ENCODE measurements at places on chromosomes 13 and 19. TPM values are rescaled to one million over a fixed set of nuclear protein-coding genes. Genes with fewer than 3 reads are reported as not detected.

DNA sequence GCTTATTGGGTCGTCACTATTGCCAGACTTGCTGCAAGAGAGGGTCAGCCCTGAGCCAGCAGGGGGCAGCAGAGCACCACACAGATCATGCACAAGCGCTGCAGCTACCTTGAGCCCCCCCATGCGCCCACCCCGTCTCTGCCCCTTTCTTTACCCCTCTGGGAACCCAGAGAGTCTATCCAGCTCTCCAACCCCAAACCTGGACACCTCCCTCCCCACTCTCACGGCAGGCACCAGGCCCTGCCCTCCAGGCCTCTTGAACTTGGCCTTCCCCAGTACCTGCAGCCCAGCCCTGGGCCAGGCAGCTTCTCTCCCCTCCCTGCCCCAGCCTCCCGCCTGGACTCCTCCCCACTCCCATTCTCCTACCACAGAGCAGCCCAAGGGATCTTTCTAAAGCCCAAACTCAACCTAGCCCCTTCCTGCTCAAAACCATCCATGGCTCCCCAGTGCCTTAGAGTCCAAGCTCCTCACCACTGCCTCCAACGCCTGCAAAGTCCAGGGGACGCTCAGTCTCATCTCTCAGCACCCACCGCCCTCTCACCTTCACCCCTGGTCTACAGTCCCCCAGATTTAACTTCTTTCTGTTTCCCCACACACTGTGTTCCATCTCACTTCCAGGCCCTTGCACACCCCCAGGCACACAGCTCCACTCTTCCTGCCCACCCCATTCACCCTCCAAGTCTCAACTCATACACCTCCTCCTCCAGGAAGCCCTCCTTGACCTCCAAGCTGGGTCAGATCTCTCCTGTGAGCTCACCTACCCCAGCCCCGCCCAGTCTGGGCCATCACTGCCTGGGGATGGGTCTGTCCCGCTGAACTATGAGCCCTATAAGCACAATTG, 9.4 kb upstream of the CEACAM16 start:
- ATAC-seq, result peak; percentile 43

OR7C1 gene
- not detected for total RNA-seq

CLC gene
- total RNA-seq, result not detected

DNA sequence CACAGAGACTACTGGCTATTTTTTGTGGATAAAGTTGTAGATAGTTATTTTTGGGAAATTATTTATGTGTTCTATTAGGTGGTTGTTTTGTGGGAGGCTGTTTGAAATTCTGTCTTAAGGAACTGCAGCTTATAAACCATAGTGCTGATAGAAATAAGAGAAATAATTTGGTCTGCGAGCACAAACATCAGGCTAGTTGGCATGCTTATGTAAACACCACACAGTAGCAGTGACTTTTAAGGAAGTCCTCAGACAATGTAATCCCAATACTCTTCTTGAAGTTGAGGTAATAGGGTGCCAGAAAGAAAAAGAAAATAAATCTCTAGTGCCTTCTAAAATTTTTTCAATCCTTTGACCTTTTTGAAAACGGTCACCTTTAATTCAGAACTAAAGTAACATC, 23.9 kb downstream of the KL start:
- no peak for ATAC-seq

DNA sequence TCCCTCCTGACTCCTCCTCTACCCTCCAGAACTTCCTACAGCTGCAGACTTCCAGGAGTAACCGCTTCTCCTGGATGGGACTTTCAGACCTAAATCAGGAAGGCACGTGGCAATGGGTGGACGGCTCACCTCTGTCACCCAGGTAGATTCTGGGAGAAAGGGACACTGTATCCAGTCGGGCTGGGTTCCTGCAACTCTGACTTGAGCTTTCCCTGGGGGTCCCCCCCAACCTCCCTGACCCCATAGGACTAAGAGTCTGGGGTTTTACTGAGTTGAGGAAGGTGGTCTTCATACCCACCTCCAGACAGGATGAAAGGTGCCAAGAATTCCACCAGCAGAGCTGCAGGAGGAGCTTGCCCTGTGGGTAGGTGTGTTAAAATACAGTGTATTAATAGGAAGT, 4.4 kb downstream of the CLEC4M start:
- ATAC-seq, result no peak

- no peak for ATAC-seq
These were observed 24.0 kb downstream of the UTP14C start for GRCh38 chr13:52048516-52048915.

- ATAC-seq, result peak; percentile 76
These were observed 31.1 kb downstream of the RB1 start for GRCh38 chr13:48334534-48335127.

SCAF1 gene
- 31.0 TPM for total RNA-seq

DNA sequence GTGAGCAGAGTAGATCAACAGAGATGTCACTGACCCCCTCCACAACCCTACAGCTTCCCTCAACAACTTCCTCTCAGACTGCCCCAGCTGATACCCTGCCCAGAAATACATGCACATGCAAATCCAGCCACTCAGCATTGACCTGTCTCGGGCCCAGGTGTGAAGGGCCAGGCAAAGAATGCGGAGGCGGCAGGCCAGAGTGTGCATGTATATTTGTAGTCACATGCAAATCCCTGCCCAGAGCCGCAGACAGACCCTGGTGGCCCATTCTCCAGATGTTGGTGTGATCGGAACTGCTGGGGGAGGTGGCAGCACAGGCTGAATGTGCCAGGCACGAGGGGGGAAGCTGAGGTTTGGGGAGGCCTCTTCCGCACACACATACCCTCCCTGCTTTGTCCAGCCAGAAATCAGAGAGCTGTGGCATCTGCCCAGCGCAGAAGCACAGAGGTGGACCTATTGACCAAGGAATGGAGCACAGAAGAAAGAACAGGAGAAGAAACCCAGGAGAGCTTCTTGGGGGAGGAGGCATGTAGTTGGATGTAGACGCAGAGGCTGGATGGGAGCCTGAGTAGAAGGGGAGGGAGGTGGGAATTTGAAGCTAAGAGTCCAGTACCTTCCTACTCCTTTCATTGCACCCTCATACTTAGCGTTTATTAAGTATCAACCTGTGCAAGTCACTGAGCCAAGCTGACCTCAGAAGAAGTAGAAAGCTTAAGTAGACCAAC, 14.4 kb downstream of the MEF2B start:
- ATAC-seq, result peak; percentile 43

- ATAC-seq, result no peak
These were observed 200.2 kb upstream of the ZNF536 start for GRCh38 chr19:30171795-30172612.

DNA sequence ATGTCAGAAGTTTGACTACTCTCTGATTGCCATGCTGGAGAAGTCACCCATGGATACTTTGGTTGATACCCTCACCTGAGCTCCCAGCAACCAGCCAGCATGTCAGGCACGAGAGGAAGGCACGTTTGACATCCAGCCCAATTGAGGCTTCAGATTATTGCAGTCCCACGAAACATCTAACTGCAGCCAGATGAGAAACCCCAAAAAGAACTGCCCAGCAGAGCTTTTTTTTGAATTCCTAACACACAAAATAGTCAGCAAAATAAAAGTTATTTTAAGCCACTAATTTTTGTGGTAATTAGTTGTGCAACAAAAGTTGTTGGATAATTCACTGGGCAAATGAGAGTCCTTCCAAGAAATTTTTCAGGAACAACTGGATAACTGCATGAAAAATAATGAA, 259.0 kb downstream of the LMO7 start:
- ATAC-seq, result no peak

DNA sequence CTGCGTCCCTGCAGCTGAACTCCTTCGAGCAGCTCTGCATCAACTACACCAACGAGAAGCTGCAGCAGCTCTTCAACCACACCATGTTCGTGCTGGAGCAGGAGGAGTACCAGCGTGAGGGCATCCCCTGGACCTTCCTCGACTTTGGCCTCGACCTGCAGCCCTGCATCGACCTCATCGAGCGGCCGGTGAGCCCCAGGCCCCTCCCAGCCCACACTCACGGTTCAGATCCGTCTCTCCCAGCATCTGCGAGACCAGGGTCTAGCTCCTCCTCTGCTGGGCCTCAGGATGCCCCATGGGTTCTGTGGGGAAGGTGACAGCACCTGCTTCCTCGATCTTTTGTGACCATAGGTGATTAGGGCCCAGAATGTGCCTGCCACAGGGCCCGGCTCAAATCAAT, 46.2 kb downstream of the MYH14 start:
- ATAC-seq, result no peak

DNA sequence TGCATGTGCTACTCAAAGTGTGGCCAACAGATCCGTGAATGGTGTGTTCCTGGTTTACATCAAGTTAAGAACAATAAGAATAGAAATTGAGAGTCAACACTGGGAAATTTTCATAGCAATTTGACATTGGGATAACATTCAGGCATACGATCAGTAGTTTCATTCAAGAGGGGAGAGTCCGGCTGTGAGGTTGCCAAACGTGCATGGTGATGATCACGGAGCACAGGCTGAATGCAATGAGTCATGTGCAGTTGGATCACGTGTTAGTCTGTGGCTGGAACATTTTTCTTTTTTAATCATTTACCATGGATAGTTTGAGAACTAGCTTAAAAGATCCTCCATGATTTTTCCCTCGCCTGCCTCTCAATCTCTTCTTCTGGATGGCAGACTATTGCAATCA, 2.5 kb upstream of the DCT start:
- peak; percentile 39 for ATAC-seq

DNA sequence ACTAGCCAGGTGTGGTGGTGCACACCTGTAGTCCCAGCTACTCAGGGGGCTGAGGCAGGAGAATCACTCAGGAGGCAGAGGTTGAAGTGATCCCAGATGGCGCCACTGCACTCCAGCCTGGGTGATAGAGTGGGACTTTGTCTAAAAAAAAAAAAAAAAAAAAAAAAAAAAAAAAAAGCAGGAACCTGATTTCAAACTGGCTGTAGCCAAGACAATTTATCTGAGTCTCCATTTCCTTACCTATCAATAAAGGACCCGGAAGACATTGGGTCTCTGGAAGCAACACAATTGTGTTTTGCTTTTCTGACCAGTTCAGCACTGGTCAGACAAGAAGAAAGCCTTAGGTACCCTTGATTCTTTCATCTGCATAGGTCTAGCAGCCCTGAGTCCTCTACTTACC, 491.0 kb downstream of the TBC1D4 start:
- ATAC-seq, result no peak

DNA sequence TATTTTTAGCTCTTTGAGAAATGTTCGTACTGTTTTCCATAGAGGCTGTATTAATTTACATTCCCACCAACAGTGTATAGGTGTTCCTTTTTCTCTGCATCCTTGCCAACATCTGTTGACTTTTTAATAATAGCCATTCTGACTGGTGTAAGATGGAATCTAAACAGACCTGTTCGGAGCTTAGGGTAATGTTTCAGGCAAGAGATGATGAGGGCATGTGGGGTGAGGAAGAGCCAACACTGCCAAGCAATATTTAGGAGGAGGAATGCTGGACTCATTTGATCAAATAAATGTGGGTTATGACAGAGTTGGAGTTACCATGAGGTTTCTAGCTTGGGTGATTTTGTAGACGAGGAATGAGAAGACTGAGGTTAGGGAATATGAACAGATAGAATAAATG, 382.9 kb downstream of the KLF12 start:
- peak; percentile 77 for ATAC-seq

URAD gene
- not detected for total RNA-seq

ADGRE3 gene
- total RNA-seq, result 0.12 TPM

GPC6 gene
- 0.96 TPM for total RNA-seq

SKA3 gene
- total RNA-seq, result 7.7 TPM

DNA sequence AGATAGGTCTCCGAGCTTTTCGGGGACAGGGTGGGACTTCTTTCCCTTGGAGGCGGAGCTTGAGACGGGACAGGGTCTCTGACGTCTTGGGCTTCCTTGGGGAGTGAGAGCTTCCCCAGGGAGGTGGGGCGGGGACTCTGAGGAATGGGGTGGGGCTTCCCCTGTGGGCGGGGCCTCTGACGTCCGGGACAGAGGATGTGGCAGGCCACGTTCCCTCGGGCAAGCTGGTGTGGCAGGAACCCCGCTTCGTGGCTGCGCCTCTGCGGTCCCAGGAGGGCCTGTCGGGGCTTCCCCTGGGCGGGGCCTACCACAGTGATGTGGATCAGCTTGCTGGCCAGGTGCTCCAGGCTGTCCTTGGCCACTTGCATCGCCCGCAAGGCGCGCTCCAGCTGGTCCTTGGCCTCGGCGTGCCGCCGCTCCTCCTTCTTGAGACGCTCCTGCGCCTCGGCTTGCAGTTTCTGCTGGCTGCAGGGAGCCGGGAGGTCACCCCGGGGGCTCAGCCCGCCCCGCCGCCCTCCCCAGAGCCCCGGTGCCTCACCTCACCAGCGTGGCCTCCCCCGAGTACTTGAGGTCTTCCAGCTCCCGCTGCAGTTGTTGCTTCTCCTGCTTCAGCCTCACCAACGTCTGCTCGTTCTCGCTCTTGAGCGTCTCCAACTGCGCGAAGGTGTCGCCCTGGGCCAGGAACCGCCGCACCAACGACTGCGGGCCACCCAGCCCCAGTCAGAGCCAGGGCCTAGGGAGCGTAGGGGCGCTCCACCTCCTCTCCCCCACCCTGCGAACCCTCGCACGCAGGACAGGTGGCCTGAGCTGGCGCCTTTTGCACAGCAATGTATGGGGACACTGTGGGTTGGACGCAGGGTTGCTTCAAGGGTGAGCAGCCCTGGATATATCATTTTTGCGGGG, 3.3 kb upstream of the RGL3 start:
- ATAC-seq, result peak; percentile 92

- ATAC-seq, result peak; percentile 42
These were observed 2.2 kb downstream of the CXCL17 start for GRCh38 chr19:42440357-42441048.

GRCh38 chr13:18943273-18943672, 238.4 kb downstream of the TUBA3C start:
- no peak for ATAC-seq

MCEMP1 gene
- 0.24 TPM for total RNA-seq

CD209 gene
- 0.32 TPM for total RNA-seq

- peak; percentile 54 for ATAC-seq
These were observed 20.2 kb upstream of the CEACAM6 start for GRCh38 chr19:41735071-41735600.

DNA sequence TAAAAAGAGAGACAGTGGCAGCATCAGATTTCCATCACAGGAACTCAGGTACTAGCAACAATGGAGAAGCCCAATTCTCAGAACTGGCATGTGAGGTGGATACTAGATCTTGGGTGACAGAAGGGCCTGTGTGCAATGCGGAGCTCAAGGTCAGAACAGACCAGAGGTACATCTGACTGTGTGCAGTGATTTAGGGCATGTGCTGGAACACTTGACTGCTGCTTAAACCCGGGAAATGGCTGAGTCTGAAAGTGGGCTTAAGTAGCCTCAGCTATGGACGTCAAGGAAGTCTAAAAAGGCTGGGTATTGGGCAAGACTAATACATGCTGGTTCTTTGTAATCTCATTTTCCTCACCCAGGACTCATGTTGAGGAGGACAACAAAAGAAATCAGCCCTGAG, 182.2 kb downstream of the LACC1 start:
- ATAC-seq, result no peak

GRCh38 chr19:29700498-29700897, 14.6 kb downstream of the C19orf12 start:
- ATAC-seq, result no peak

DNA sequence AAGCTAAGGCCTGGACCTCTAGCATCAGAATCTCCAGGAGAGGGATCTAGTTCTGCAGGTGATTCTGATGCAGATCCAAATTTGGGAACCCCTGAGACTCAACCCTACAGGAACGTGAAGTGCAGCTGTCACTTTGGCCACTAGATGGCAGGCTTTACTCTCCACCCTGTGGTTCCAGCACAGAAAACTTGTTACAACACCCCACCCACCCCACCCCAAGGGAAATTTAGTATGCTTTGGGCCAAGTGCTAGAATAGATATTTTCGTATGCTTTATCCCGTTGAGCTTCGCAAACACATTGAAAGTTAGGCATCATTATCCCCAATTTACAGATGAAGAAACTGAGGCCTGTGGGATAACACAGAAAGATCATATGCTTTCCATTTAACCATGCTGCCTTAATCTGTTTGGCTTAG, 232.0 kb downstream of the B3GLCT start:
- ATAC-seq, result peak; percentile 32

SHISA7 gene
- not detected for total RNA-seq

CYSLTR2 gene
- total RNA-seq, result 0.24 TPM

DCLK1 gene
- 1.5 TPM for total RNA-seq

Measured in esophagus mucosa (tissue), 1 donor.